Activated naive CD4-positive, alpha-beta T cell treated with anti-CD3 and anti-CD28 coated beads for 36 hours (primary cell): ENCODE measurements at places on chromosomes 1 and 21.

- H3K4me3 ChIP-seq = no peak overlapping the region
- peak overlapping the region; percentile 21 for H3K27ac ChIP-seq
- no peak for DNase-seq
Measured at GRCh38 chr1:8860738-8861516, 17.6 kb downstream of the ENO1 start.

DNA sequence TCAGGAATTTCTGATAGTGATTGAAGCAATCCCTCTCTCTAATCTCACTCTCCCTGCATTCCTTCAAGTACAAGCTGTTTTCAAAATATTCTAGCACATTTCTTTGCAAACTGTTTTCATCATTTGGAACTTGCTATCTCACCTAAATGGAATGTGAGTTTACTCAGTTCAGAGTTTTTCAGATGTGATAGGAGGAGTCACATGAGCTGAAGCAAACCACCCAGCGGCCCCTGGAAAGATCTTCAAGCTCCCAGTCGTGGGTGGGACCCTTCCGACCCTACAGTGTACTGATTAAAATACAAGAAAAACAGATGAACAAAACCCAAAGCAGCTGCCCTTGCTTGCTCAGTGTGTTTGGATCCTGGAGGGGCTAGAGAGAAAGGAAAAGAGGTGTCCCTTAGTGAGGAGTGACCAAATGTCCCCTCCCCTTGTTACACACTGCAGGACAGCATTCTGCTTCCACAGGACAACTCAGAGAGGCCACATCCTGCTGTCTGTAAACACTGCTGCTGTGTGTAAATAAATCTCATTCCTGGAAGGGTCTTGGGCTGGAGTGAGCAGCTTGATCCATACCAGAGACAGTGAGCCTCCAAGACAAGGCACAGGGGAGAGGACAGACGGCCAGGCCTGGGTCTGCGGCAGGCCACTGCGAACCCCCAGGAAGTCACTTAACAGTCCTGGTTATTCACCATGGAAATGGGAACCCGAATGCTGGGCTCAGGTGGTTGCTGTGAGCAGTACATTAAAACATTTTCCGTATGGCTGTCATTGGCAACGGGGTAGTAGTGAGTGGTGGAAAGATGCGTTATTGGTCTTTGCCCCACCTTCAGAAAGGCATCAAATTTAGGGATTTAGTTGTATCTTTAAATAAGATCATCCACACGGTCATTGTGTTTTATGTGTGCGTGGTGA lies 229.2 kb downstream of the RHOU start:
- H3K27ac ChIP-seq = no peak overlapping the region
- H3K27me3 ChIP-seq = no peaks in the 10 kb centered on the region
- no peaks in the 10 kb centered on the region for H3K36me3 ChIP-seq
- no peak for DNase-seq
- no peaks in the 10 kb centered on the region for H3K4me1 ChIP-seq

- no peaks in the 10 kb centered on the region for H3K27me3 ChIP-seq
- peaks cover 37% of the 10 kb centered on the region for H3K36me3 ChIP-seq
- no peak overlapping the region for H3K4me3 ChIP-seq
Measured at GRCh38 chr1:171563675-171564074, 58.4 kb upstream of the MYOCOS start.

GRCh38 chr1:15525050-15526020 lies 1.3 kb upstream of the DNAJC16 start:
- H3K4me3 ChIP-seq = peak overlapping the region; percentile 95
- DNase-seq = no peak
- H3K27ac ChIP-seq = peak overlapping the region; percentile 99
- H3K27me3 ChIP-seq = no peaks in the 10 kb centered on the region

GRCh38 chr1:60279798-60280197 lies 206.2 kb upstream of the C1orf87 start:
- peaks cover 5% of the 10 kb centered on the region for H3K4me1 ChIP-seq
- H3K27me3 ChIP-seq = peaks cover 2% of the 10 kb centered on the region
- no peak overlapping the region for H3K4me3 ChIP-seq
- DNase-seq = no peak

- H3K4me3 ChIP-seq = peak overlapping the region; percentile 97
- DNase-seq = no peak
- H3K27me3 ChIP-seq = no peaks in the 10 kb centered on the region
- H3K36me3 ChIP-seq = peaks cover 30% of the 10 kb centered on the region
Measured at GRCh38 chr1:156337052-156337887, 822 bp downstream of the CCT3 start.

GRCh38 chr1:45260244-45260643 lies 53.8 kb upstream of the ZSWIM5 start:
- no peak for DNase-seq
- no peaks in the 10 kb centered on the region for H3K27me3 ChIP-seq
- H3K4me3 ChIP-seq = no peak overlapping the region
- H3K4me1 ChIP-seq = no peaks in the 10 kb centered on the region
- no peak overlapping the region for H3K27ac ChIP-seq

DNA sequence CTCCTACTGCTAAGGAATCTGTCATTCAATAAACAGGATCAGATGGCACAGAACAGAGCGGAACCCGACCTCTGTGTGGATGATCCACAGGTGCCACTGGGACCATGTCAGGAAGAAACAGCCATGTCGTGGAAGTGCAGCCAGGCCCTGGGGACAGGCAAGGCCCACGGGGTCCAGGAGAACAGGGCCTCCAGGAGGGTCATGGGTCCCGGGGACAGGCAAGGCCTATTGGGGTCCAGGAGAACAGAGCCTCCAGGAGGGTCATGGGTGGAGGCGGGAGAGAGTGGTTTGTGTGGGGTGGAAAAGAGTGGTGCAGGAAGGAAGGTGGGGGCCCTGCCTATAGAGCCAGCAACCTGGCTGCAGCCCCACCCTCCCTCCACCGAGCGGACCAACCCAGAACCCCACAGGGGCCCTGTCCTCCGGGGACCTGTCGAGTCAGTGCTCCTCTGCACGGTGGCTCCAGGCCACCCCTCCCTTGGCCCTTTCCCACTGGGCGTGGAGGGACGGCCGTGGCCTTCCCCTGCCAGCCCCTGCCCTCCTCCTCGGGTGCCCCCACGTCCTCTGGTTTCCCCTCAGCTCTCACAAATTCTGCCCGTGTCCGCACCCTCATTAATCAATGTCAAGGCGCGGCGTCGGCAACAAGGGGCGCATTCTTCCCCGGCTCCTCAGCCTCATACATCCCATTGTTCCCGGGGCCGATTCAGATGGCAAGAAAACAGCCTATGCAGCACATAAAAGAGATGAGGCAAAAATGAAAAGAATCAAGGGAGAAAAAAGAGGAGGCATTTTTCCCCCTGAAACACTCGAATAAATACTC lies 146.4 kb downstream of the PRDM16 start:
- no peak overlapping the region for H3K4me3 ChIP-seq
- peaks cover 2% of the 10 kb centered on the region for H3K27me3 ChIP-seq
- no peak overlapping the region for H3K27ac ChIP-seq

DNA sequence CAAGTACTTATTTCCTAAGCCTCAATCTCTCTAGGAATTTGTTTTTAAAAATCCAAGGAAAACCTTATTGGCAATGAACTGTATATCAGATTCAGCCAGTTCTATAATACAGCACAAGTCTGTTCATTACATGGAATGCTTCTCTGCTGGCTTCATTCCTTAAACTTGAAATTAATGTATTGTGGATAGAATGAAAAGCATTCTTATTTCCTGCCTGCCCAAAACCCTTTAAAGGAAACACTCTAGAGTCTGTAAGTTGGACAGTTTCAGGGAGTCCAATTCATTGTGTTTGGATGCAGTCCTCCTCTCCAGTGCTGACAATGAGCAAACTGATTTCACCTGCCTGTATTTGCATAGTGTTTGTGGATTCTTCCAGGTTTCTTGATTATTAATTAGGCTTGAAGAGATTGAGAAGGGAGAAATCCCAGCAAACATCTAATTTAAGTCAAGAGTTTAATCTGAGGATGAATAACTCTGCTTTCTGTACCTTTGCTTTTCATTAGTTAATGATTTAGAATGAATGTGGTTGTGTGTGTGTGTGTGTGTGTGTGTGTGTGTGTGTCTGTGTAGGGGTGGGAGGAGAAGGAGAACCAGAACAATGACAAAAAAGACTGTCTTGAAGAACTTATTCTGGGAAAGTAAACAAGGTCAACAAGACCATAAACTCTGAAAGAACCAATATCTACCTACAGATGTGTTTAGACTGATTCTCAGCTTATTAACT lies 61.2 kb downstream of the CACHD1 start:
- no peaks in the 10 kb centered on the region for H3K27me3 ChIP-seq
- peaks cover 36% of the 10 kb centered on the region for H3K4me1 ChIP-seq
- H3K36me3 ChIP-seq = no peaks in the 10 kb centered on the region

DNA sequence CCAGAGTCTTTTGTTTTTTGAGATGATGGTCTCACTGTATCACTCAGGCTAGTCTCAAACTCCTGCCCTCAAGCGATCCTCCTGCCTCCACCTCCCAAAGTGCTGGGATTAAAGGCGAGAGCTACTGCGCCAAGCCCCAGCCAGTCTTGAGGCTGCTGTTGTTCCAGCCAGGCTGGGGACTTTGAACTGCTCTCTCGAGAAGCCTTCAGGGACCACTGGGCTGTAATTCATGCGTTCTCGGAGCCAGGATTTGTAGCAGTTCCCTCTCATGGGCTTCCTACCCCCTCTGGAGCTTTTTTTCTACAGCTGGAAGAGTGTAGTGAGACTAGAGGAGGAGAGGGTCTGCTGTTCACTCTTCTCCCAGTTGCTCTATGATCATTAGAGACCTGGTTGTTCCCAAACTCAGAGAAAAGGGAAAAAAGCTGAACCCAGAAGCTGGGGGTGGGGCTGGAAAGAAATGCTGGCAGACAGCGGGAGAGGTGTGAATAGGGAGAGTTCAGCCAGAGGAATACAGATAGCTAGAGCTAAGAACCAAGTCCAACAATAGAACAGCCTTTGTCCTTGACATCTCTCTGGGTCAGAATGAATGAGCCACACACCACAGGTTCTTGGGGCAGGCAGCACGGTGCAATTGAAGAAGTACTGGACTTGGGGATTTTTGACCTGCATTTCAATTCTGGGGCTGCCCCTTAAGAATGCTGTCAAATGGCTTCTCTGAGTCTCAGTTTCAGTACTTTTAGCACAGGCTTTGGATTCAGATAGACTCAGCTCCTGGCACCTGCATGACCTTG lies 13.2 kb upstream of the SLC41A1 start:
- DNase-seq = peak; percentile 30
- no peak overlapping the region for H3K4me3 ChIP-seq
- H3K4me1 ChIP-seq = peaks cover 22% of the 10 kb centered on the region
- H3K27ac ChIP-seq = no peak overlapping the region
- H3K36me3 ChIP-seq = no peaks in the 10 kb centered on the region
- H3K27me3 ChIP-seq = peaks cover 3% of the 10 kb centered on the region

DNA sequence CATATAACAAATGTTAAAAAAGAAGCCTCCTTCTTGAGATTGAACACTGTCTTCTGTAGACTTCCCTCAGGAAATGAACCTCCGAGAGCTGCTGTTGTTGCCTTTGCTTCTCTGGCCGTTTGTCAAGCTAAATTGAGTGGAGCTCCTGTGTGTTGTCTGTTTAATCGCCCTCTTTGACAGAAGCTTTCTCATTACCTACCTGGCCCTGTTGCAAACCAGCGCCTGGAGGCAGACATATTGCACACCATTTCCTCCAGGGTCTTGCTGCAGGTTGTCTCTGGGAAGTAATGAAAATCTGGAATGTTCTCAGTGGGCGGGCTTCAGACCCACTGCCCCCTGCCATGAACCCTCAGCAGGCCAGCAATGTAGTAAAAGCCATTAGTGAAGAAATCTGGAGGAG lies 83.3 kb downstream of the GABPA start:
- H3K27me3 ChIP-seq = no peaks in the 10 kb centered on the region
- no peak overlapping the region for H3K4me3 ChIP-seq
- H3K4me1 ChIP-seq = no peaks in the 10 kb centered on the region
- no peak overlapping the region for H3K27ac ChIP-seq
- DNase-seq = no peak

DNA sequence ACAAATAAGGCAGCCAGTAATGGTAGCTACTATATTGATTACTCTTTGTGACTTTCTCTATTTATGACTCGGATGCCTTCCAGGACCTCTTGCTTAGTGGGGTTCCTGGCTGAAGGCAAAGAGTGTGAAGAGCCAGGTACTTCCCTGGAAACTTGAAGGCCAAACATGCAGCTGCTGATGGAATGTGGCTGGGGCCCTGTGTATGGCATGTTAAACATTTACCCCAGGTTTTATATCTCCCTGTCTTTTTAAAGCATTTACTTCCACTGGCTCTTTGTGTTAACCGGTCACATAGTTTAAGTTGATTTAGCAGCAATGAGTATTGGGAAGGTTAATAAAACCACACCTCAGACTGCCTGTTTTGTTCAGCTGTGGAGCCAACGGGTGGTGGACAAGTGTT lies 45.7 kb upstream of the PAXBP1 start:
- H3K27me3 ChIP-seq = no peaks in the 10 kb centered on the region
- H3K4me1 ChIP-seq = no peaks in the 10 kb centered on the region
- H3K36me3 ChIP-seq = no peaks in the 10 kb centered on the region
- no peak overlapping the region for H3K4me3 ChIP-seq

- H3K36me3 ChIP-seq = no peaks in the 10 kb centered on the region
- no peak for DNase-seq
- H3K4me1 ChIP-seq = peaks cover 5% of the 10 kb centered on the region
- no peak overlapping the region for H3K27ac ChIP-seq
- H3K4me3 ChIP-seq = no peak overlapping the region
Measured at GRCh38 chr1:147756341-147756740, 4.1 kb downstream of the GJA5 start.

GRCh38 chr1:234666761-234667160 lies 56.8 kb upstream of the IRF2BP2 start:
- H3K4me3 ChIP-seq = no peak overlapping the region
- H3K36me3 ChIP-seq = no peaks in the 10 kb centered on the region
- no peaks in the 10 kb centered on the region for H3K27me3 ChIP-seq
- peaks cover 2% of the 10 kb centered on the region for H3K4me1 ChIP-seq
- no peak for DNase-seq

- no peaks in the 10 kb centered on the region for H3K27me3 ChIP-seq
- DNase-seq = no peak
- H3K36me3 ChIP-seq = peaks cover 3% of the 10 kb centered on the region
- no peak overlapping the region for H3K27ac ChIP-seq
Measured at GRCh38 chr1:19885821-19886220, 3.6 kb downstream of the OTUD3 start.

DNA sequence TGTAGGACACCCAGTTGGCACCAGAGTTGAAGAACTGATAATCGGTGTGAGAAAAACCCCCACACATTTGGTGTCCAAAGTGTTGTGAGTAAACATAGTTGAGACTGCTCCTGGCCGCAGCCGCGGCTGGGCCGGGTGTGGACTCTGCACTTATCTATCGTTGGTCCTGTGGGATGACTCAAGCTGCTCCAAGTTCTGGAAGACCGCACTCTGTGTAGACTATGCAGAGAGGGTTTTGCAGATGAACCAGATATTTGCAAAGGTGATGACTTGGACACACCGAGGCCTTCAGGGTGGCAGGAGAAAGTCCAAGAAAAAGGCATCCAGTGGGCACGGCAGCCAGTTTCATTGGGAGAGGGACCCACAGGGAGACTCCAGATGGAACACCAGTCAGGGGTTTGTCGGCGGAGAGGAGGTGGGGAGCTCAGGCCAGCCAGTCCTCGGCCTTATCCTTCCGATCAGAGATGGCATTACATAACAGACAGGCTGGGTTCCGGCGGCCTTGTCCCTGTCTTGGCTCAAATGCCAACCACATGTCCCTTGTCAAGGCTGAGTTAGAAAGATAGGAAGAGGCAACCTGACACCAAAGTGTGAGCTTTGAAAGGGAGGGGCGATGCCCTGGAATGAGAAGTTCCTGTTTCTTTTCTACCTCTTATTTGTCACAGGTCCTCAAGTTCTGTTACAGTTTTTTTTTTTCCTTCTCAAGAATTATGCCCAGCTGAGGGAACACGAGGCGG lies 21.1 kb downstream of the C2CD2 start:
- no peak overlapping the region for H3K4me3 ChIP-seq
- H3K36me3 ChIP-seq = no peaks in the 10 kb centered on the region
- no peak overlapping the region for H3K27ac ChIP-seq
- no peaks in the 10 kb centered on the region for H3K27me3 ChIP-seq

GRCh38 chr1:9441451-9442133 lies 97.7 kb upstream of the SLC25A33 start:
- no peaks in the 10 kb centered on the region for H3K27me3 ChIP-seq
- no peak overlapping the region for H3K4me3 ChIP-seq
- no peak overlapping the region for H3K27ac ChIP-seq
- H3K36me3 ChIP-seq = no peaks in the 10 kb centered on the region
- no peaks in the 10 kb centered on the region for H3K4me1 ChIP-seq
